Activated CD4-positive, CD25-positive, alpha-beta regulatory T cell treated with anti-CD3 and anti-CD28 coated beads, Interleukin-2, amount 50 U/mL, for 24 hours (primary cell): ENCODE measurements at places on chromosomes 1 and 21.

GRCh38 chr1:6313393-6314200 lies 52.7 kb upstream of the GPR153 start:
- no peak for ATAC-seq

- no peak for ATAC-seq
Observed at GRCh38 chr21:14846621-14847020, 218.2 kb downstream of the NRIP1 start.

DNA sequence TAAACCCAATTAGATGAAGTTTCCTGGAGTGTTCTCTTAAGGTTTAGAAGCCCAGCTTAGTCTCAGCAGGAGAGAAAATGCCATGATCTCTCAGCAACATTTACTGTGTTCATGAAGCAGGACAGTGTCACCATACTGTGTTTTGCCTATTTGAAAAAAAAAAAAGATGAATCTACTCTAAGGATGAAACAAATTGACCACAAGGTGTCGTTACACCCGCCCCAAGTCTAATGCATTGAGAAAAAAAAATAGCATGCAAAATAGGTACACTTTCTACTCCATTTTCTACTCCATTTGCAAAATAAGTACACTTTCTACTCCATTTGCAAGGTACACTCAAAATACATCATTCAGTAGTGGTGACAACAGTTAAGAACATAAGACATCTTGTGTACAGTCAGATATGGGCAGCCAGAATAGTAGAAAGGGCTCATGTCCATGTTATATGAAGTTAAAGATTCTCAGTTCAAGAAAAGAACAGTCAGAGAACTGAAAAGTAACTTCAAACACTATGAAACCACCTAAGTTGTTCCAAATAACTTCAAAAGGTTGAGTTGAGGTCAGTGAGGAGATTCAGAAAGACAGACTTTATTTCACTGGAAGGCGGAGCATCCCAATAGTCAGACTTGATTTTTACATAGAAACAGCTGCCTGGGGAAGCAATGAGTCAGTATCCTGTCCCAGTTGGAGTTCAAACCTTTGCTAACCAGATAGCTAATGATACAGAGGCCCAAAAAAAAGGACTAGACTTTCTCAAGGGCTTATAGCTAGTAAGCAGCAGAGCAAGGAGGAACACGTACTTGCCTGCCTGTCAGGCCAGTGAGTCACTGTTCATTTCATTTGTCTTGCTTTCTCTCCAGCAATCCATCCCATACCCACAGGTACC lies 13.3 kb downstream of the PLPPR5 start:
- peak; percentile 88 for ATAC-seq

- ATAC-seq = no peak
Observed at GRCh38 chr21:32858628-32859027, 87.1 kb upstream of the PAXBP1 start.

DNA sequence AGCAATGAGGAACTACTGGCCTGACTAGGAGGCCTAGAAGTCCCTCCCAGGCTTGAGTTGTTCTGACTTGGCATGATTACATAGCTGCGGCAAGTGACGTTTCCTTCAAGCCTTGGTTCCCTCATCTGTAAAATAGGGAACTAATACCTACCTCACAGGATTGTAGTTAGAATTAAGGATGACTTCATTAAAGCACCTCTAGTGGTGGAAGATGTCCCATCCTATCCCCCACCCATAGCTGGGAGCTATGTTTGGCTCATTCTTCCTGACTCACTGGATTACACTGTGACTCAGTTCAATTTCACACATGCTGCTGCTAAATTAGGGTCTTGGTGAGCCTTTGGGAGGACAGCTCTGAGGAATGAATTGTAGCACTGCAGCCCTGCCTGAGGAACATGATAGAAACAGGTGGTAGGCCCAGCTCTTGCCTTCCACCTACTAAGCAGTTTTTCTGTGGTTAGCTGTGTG lies 6.0 kb upstream of the SHISA4 start:
- peak; percentile 63 for ATAC-seq

DNA sequence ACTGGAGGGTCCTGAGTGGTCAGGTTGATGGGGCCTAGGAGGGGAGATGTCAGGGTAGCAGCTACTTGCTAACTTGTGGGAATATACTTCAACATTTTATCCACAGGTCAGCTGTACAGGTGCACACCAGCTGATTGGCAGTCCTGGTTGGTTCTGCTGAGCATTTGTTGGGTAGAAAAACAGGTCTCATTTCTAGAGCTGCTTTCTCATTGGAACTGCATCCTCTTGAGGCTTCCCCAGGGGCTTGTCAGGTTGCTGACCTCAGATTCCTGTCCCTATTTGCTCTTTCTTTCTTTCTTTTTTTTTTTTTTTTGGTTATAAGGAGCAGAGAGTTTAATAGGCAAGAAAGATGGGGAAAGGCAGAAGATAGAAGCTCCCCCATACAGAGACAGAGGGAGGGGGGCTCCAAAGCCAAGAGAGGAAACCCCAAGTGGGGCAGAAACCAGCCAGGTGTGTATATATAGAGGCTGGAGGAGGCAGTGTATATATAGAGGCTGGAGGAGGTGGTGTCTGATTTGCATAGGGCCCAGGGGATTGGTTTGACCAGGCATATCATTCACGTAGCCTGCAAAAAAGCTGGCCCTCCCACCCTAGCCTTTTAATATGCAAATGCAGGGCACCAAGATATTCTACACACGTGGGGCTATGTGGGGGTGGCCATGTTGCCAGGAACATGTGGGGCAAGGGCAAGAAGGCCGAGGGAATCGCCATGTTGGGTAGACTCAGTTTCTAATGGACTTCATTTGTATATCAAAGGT lies 57.3 kb upstream of the STUM start:
- ATAC-seq = no peak

GRCh38 chr1:22895357-22895756 lies 77.3 kb downstream of the LACTBL1 start:
- no peak for ATAC-seq

- ATAC-seq = no peak
Observed at GRCh38 chr1:61247881-61248752, 165.8 kb downstream of the NFIA start.

- ATAC-seq = peak; percentile 24
Observed at GRCh38 chr1:226738421-226738994, 574 bp downstream of the ITPKB start.

DNA sequence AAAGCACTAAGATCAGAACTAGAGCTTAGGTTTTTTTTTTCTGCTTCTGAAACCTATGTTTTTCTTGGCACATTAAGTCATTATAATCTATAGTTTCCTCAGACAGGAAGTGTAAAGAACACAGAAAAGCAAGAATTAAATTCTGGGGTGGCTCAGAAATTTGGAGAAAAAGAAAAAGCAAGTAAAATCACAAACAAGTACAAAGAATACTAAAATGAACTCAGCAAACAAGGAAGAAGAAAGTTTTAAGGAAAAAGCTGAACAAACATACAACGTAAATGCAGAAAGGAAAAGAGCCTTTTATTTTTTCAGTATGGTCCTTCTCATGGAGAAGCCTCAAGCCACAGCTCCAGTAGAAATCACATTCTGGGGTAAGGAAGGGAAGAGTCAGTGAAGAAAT lies 8.6 kb upstream of the CNN3 start:
- no peak for ATAC-seq

DNA sequence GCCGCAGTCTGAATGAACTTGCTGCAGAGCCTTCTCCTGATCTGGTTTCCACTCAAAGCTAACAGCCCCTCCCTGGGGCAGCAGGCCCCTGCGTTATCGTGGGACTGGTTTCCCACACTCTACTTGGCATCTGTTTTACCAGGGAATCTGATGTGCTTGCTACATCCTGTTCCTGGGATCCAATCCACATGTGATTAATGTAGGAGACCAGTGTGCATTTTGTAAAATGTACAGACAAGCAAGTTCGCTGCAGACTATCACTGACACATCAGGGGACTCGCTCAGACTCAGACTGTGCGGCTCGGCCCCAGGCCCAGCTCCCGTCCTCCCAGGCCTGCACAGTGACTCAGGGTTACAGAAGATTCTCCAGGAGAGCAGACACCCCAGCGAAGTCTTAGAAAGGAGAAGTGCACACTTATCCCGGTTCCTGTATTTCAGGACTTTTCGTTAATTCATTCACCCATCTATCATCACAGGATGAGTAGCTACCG lies 340.1 kb downstream of the MATN1 start:
- ATAC-seq = no peak

- ATAC-seq = no peak
Observed at GRCh38 chr1:209791920-209792319, 7.6 kb upstream of the C1orf74 start.

DNA sequence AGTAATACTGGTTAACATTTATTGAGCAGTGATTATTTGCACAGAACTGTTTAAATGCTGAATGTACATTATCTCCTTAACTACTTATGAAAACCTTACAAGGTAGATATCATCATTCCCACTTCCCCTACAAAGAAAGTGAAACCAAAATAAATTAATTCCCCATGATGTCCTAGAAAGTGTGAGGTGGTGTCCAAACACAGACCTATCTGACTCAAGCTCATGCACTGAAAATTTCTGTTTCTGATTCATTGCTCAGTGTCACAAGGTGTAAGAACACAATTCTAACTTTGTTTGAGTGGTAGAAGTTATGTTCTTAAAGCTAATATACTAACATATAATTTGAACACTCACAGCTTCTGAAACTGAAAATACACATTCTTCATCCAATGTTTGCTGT lies 178.7 kb downstream of the MRPL39 start:
- ATAC-seq = peak; percentile 93

GRCh38 chr1:89908273-89908671 lies 86.6 kb upstream of the ZNF326 start:
- ATAC-seq = no peak

GRCh38 chr1:196180847-196181593 lies 427.2 kb downstream of the KCNT2 start:
- no peak for ATAC-seq

GRCh38 chr1:16168622-16169360 lies 12.9 kb upstream of the EPHA2 start:
- ATAC-seq = peak; percentile 39

GRCh38 chr1:199936441-199936840 lies 91.1 kb upstream of the NR5A2 start:
- ATAC-seq = no peak

DNA sequence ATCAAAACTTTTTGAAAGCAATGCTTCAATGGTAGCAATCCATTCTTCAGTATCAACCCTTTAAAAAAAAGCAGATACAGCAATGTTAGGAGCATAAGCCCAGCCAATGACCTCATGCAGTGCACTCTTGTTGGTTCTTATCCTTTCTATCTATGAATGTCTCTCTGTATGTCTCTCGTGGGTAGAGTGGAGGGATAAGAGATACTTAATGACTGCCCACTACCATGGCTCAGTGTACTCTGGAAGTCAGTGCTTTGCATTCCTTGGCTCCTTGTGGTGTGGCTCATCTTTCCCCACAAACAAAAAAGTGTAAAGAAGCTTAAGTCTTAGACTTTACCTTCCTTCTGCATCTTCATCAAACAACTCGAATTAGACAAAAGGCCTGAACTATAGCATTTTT lies 50.3 kb downstream of the PCSK9 start:
- ATAC-seq = no peak

DNA sequence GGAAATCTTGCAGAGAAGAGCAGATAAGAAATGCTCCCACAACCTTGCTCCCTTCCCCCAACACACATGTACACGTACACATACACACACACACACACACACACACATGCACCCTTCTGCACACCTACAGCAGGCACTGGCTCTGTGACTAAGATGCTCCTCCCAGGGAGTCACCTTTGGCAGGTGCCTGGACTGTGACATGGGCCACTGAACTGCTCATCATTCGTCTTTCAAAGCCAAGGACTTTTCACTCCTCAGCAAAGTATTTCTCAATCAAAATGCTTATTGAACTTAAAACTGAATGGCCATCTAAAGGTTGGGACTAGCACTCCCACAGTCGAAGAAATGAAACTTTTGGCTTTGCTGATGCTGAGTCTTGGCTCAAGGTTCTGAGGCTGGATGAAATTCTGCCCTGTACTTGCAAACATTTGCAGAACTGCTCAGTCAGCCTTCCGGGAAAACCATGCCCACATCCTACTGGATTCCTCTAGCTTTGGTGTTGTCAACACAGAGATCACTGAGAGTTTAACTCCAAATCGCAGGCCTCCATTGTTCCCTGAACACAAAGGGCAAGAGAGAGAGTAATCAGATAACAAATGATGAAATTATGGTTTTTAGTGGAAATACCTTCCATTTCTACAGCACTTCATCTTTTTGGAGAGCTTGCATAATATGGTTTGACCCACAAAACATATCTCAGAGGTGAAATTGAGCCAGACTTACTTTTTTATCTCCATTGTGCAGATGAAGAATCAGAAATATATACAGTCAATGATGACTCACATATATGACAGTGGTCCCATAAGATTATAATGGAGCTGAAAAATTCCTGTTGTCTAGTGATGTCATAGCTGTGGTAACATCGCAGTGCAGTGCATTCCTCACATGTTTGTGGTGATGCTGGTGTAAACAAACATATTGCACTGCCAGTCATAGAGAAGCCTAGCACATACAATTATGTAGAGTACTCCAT lies 72.4 kb upstream of the BCAR3 start:
- no peak for ATAC-seq

GRCh38 chr1:220031287-220031686 lies 15.0 kb downstream of the EPRS1 start:
- no peak for ATAC-seq

DNA sequence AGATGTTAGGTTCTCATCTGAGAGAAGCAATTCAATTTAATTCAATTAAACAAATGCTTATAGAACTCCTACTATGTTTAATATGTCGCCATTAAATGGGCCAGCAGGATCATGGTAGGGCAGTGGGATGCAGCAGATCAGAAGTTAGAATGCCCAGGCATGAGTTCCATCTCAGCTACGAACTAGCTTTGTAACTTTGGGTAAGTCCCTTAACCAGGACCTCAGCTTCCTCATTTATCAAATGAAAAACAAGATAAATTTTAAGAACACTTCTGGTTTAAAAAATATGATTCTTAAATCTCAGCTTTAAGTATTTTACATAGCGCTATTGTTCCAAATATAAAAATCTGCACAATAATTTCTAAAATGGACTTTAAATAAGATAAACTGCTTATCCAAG lies 67.5 kb upstream of the GFI1 start:
- no peak for ATAC-seq

DNA sequence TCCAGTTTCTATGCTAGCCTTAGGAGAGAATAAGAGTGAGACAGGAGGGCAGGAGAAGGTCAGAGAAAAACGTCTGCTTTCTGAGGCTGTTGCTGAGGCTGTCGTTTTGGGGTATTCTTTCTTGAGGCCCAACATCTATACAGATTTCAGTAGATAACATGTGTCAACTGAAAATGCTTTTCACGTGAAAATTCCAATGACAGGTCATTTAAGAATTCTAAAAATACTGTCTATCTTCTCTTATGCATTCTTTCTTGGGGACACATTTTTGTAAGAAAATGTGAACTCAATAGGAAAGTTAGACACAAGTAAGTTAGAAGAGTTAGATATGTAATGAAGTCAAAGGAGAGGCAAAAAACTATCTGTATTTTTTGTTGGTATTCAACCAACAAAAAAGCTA lies 150.8 kb downstream of the TGFB2 start:
- ATAC-seq = no peak

- ATAC-seq = peak; percentile 99
Observed at GRCh38 chr1:154669464-154670282, 61.7 kb upstream of the ADAR start.

- ATAC-seq = no peak
Observed at GRCh38 chr1:195618287-195618686, 990.0 kb downstream of the KCNT2 start.
